ENCODE measurements at places on chromosomes 6 and 20.

DNA sequence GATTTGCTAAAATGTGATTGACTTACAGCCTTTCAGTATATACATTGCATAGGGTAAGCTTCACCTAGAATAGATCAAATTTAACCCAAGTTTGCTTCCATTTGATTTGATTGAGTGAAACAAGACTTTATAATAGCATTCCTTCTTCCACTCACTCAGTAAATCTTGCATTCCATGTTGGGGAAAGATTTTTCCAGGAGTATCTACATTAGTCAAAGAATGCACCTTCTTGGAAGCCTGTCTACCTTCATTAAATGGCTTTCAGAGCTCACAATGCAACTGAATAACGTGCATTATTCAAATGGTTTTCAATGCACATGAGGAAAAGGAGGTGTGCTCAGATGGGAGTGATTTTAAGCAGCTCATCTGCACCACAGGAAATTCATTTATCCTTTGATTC, 38.3 kb upstream of the TSHZ2 start:
- DNase-seq = no peak

- DNase-seq = peak; percentile 14
These were observed 4.5 kb downstream of the TP53INP2 start for GRCh38 chr20:34708621-34709043.

GRCh38 chr20:38728911-38729642, 4.8 kb downstream of the SLC32A1 start:
- DNase-seq = no peak

DNA sequence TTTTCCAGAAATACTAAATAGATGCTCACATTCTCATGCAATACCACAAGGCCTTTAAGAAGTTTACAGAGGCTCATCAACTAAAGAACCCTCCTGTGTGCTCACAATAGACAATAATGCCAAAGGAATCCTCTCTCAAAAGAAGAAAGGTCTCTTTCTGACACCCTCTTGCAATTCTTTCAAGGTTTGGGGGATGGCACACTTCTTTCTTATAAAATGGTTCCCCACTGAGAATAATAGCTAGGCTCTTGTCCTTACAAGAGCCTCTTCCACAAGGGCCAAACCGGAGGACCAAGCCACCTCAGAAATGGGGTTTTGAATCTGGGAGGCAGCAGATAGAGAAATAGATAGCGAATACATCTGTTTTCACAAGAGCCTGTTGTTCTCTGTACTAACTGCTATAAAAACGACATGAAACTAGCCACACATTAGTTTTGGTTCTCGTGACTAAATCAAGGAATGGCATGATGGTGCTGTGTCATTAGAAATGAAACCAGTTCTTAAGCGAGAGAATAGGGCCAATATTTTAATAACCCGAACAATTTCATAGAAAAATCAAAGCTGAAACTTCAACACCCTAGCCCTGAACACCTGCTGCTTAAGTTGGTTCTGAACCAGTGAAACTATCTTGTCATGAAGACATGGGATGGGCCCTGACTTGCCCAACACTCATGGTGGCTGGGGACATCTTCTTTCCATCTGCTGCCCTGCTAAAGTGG, 81.1 kb downstream of the PRDM1 start:
- no peak for DNase-seq

- no peak for DNase-seq
These were observed 48.9 kb upstream of the TXNDC5 start for GRCh38 chr6:7959453-7959852.

DNA sequence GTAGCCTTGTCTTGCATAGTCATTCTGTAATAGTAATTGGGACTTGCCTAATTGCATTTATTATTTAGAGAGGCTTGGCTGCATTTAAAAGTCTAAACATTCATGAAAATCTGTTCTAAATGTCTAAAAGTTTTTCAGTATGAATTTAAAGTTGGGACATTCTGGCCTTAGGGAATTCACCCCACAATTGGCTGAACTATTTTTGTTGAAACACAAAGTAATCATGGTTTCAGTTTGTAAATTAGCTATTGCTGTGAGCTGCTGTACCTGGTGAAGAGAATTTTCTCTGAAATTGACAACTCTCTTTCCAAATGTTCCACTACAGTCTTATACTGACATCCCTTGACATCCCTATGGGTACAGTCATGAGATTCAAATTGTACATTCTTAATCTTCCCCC, 253.0 kb downstream of the FARS2 start:
- DNase-seq = no peak

DNA sequence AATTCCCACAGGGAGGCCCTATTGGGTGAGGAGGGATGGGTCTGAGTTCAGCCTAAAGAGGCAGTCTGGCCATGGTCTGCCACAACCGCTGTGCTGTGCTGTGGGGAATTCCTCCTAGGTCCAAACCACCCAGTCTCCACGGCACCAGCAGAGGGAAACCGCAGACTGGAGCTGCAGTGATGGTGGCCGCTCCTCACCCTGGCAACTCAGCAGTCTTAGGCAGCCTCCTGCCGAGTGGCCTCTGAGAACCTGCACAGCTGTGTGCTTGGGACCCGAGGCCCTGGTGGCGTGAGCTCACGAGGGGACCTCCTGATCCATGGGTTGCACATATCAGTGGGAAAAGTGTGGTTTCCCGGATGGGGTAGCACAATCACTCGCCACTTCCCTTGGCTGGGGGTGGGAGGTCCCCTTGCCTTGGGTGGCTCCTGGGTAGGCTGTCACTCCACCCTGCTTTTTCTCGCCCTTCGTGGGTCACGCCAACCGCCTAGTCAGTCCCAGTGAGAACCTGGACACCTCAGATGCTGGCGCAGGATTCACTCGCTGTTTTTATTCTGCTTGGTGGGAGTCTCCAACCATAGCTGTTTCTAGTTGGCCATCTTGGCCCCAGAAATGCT, 242.2 kb downstream of the CDH26 start:
- DNase-seq = no peak

DNA sequence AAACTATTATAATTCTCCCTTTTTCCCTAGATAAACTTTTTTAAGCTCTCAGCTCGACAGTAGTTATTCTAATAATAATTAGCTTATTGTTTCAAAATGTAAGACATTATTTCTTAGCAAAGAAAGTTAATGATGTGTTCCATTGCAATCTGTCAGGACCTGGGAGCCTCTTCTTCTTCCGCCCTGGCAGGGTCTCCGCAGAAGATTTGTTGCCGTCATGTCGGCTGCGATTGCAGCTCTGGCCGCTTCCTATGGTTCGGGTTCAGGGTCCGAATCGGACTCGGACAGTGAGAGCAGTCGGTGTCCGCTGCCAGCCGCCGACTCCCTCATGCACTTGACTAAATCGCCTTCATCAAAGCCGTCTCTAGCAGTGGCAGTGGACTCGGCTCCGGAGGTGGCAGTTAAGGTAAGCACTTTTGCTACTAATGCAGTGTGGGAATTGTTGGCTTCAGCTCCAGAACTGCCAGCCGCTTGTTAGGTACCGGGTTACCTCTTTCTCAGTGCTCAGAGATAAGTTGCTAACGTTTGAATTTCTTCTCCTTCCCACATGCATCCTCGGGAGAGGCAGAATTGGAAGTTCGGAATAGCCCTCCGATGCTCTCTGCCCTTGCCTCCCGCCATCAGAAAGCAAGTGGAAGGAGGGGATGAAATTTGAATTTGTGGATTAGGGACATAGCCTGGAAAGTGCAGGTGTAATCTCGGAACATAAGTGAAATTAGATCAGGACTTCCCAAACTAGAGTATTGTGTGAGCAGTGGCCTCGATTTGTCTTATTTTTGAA, at the start of gene CDC40:
TSS of gene CDC40 (plus strand) at position 200 of the 781 bp plus-strand sequence. CDS start at position 218, 18 bp downstream.
- peak; percentile 18 for DNase-seq

- no peak for DNase-seq
These were observed 42.9 kb downstream of the SRC start for GRCh38 chr20:37388831-37389230.

GRCh38 chr6:23180504-23181293, 611.3 kb downstream of the HDGFL1 start:
- DNase-seq = no peak

DNA sequence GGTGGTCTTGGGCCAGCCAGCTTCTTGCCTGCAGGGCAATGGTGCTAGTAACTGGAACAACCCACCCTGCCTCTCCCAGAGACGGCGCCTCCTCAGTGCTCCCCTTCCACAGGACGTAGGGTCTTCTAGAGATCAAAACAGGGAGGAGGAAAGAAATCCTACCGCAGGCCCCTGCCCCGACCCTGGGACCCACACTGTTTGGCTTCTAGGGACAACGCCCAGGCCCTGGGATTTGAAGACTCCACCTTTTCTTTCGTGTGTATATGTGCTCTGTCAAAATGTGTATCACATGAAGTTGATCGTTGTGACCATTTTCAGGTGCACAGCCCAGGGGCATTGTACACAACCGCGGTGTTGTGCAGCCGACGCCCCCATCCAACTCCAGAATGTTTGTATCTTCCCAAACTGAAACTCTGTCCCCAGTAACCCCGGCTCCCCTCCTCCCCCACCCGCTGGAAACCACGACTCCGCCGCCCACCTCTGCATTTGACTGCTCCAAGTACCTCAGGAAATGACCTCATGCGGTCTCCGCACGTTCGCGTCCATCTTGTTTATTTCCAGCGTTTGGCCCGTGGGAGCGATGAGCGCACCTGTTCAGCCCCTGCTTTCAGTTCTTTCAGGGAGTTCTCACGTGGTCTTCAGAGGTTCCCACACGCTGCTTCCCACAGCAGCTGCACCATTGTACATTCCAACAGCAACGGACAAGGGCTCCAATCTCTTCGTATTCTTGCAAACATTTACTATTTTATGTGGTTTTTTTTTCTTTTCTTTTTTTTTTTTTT, 3.4 kb upstream of the BHLHE23 start:
- DNase-seq = peak; percentile 30

GRCh38 chr6:22298475-22298890, 1.6 kb upstream of the PRL start:
- no peak for DNase-seq

DNA sequence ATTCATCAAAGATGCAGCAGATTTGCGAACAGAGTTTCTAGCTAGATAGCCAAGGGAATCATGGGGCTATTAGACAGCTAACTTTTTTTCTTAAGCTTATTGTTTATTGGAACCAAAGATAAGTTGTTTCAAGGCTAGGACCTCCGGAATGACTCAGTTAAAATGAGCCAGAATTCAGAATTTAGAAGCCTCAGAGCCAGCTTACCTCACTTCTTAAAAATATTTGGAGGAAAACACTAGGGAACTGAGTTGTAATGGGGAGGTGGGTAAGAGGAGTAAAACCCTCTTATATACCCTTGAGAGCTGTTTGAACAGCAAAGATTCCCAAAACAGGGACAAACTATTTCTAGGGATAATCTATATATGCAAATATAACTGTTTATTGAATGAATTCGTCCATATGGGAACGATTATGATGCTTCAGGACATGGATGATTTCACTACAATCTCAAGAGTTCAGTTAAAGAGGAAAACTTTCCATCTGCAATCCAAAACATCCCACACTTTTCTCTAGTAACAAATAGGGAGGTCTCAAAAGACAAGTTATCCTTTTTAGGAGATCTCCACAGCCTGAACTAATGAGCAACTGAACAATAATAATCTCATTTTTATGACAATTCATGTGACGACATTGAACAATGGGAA, 12.6 kb upstream of the CARMIL1 start:
- DNase-seq = no peak

GRCh38 chr20:40811004-40811403, 122.0 kb upstream of the MAFB start:
- no peak for DNase-seq

DNA sequence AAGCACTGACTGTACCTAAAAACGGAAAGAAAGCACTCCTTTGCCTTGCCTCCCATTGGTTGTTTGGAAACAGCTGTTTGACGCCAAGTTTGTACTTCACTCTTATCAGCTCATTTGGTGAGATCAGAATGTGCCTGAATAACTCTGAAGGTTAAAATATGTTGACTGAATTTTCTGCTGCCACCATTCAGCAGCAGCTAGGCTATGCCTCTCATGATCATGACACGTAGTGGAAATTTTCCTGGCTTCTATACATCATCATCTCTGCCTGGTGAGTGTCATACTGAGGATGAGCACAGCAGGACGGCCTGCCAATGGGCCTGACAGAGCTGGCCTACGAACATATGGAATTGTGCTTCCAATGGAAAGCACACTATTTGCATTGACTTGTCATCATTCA, 704.9 kb upstream of the CITED2 start:
- no peak for DNase-seq

DNA sequence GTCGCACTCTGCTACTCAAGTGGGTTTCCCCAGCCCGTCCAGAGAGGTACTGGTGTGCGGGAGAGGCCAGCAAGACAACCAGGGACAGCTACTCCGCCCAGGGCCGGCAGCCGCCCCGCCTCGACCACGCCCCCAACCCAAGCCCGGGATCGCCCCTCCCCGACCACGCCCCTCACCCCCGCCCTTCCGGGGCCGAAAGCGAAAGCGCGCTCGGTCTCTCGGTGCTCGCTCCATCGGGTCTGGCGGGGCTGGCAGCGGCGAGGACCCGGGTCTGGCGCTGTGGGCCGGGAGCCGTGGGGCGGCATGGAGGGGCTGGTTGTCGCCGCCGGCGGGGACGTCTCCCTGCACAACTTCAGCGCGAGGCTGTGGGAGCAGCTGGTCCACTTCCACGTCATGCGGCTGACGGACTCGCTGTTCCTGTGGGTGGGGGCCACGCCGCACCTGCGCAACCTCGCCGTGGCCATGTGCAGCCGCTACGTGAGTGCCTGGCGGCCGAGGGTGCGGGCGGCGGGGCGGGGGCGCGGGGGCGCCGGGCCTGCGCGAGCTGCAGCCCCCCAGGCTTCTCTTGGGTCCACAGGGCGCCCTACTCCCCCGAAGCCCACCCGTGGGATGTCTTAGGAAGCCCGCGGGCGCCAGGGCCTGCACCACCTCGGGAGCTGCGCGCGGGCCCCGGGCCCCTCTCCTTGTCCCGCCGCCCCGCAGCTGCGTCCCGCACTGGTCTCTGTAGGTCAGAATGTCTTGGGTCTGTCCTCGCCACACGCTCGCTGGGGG, at the start of gene PSMG4:
TSS of gene PSMG4 (plus strand) at position 228 of the 771 bp plus-strand sequence. CDS start at position 304, 76 bp downstream.
- peak; percentile 96 for DNase-seq

- no peak for DNase-seq
These were observed 11.1 kb upstream of the SLC4A11 start for GRCh38 chr20:3250091-3250504.

GRCh38 chr20:18553746-18554145, 13.5 kb upstream of the SMIM26 start:
- DNase-seq = no peak

- DNase-seq = no peak
These were observed 173.5 kb upstream of the IRAK1BP1 start for GRCh38 chr6:78693835-78694234.
